ENCODE measurements at places on chromosomes 12 and 14.

- DNase-seq: no peak
Observed at GRCh38 chr12:47705229-47705565, 633 bp downstream of the RPAP3 start.

DNA sequence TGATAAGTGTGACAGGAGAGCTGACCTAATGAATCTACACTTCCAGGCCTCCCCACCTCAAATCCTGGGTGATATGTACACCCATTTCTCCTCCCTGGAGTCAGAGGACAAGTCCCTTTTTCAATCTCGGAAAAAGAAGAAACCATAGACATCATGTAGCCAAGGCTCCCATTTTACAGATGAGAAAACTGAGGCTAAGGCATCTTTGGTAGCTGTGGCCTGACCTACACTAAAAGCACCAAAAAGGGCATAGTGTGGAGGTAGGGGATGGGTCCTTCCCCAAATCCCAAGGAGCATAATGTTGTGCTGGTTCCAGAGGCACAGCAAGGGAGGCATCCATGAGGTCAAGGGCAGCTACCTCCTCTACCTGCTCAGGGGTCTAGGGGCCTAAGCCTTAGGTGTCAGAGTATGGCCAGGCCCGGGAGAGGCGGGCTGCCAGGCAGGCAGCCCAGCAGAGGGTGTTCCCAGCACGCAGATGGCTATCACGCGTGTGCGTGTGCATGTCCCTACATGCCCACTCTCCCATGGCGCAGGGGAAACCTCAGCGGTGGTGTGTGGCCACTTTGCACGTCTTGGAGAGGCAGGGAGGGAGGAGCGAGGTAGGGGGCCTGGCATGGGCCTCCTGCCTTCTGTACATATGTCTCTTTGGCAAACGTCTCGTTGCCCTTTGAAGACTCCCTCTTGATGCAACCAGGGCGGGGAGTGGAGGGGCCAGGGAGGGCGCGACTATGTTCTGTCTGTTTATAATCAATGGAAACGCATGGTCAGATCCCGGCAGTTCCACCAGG lies 2.5 kb downstream of the PGF start:
- no peak for DNase-seq

DNA sequence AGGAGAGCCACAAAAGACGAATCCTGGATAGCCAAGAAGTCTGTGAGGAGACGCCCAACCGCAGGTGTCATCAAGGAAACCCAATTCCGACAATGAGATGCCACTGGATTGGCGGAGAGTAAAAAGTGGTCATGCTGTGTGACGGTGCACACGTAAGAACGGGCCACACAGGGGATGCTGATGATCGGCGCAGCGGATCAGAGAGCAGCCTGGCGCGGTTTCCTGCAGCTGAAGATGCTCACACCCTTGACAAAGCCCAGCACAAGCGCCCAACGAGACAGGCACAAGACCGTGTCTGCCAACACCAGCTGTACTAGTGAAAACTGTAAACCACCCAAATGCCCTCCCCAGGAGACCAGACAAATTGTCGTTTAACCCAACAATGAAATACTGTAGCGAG lies 55.8 kb downstream of the CCDC85C start:
- no peak for DNase-seq

GRCh38 chr14:68961781-68962584 lies 17.1 kb downstream of the ACTN1 start:
- DNase-seq: no peak

GRCh38 chr12:24864796-24865125 lies 84.1 kb downstream of the BCAT1 start:
- DNase-seq: no peak

GRCh38 chr12:29830391-29830790 lies 46.6 kb upstream of the TMTC1 start:
- DNase-seq: no peak

Measured in mesothelial cell of epicardium (in vitro differentiated cells).